ENCODE measurements at places on chromosomes 13 and 19.

DNA sequence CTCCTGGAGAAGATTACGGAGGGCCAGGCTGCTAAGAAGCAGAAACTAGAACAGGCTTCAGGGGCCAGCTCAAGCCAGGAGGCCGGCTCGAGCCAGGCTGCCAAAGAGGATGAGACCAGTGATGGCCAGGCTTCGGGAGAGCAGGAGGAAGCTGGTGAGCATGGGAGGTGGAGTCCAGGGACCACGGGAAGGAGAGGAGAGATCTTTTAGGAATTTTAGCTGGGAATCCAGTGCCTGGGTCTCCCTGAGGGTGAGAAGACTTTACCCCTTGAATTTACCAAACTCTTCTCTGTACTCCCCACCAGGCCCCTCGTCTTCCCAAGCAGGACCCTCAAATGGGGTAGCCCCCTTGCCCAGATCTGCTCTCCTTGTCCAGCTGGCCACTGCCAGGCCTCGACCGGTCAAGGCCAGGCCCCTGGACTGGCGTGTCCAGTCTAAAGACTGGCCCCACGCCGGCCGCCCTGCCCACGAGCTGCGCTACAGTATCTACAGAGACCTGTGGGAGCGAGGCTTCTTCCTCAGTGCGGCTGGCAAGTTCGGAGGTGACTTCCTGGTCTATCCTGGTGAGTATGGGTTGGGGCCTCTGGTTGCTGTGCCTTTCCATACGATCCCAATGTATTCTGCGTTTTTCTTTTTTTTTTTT, 824 bp downstream of the TSEN34 start:
- no peak for DNase-seq

DNA sequence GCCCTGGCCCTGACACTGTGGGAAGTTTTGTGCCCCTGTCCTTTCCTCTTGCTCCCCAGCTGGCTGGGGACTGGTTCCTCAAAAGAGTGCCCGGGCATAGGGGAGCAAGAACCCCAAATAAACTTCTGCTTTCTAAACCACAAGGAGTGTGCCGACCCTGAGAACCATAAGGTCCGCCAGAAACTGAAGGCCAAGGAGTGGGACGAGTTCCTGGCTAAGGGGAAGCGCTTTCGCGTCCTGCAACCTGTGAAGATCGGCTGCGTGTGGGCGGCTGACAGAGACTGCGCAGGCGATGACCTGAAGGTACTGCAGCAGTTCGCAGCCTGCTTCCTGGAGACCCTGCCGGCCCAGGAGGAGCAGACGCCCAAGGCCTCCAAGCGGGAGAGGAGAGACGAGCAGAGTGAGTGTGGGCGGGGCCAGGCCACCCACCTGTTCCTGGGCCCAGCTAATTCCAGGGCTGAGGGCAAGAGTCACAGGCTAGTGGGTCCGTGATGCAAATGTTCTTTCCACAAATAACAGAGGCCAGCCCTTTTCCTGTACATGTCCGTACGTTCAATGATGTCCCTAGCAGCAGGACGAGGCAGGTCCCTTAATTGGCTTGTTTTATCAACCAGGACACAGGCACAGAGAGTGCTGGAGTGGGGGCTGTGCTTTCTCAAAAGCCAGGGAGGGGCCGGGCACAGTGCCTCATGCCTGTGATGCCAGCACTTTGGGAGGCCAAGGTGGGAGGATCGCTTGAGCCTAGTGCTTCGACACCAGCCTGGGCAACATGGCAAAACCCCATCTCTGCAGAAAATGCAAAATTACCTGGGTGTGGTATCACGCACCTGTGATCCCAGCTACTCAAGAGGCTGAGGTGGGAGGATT, 25.6 kb downstream of the UBXN6 start:
- DNase-seq, result no peak

DNA sequence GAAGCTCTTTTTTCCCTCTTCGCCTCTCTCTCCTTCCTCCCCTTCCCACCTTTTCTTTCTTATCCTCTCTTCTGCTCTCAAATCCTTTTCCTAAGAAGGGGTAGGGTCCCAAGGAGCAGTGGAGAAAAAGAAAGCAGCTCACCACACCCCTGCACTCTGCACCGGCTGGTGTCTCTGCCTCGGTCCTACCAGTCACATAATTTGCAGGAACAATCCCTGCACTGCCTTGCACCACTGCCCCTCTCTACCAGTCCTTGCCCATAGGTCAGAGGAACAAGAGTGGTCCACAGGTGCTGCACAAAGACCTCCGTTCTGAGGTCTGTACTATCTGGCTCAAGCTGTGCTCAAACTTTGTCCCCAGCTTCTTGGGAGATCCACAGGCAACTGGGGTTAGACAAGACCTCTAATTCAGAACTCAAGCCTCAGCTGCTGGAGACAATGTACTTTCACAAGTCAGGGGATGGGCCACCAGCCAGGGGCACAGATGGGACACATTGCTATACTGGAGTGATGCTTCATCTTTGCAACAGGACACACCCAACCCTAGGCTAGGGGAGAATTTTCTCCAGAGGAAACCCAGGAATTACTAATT, 125.4 kb upstream of the ZNF507 start:
- no peak for DNase-seq

DNA sequence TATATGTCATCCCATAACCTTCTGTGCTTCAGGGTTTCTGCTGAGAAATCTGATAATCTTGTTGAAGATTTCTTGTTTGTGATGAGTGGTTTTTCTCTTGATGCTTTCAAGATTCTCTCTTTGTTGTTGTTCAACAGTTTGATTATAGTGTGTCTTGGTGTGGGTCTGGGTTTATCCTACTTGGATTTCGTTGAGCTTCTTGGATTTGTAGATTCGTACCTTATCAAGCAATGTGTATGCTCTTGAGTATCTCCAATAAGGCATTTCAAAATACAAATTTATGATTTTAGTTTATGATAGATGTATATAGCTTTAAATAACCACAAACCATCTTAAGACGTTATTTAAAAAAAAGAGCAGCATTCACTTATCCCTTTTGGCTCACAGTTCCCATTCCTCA, 57.5 kb downstream of the URI1 start:
- no peak for DNase-seq

DNA sequence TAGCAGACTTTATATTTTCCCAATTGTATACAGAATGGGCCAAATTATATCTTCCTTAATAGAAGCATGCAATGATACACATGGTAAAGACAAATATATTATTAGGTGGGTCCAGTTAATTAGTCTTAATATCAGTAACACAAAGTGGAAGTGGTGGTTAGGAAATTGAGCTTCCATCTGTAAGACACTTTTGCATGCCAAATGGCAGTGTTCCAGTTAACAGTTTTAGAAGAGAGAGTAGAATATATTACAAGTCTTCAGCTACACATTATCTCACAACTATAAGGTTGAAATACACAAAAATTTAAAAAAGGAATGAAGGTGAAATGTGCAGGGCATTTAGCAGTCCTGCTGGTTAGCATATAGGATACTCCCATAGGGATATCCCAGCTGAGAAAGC, 536.5 kb downstream of the PCDH9 start:
- no peak for DNase-seq

DNA sequence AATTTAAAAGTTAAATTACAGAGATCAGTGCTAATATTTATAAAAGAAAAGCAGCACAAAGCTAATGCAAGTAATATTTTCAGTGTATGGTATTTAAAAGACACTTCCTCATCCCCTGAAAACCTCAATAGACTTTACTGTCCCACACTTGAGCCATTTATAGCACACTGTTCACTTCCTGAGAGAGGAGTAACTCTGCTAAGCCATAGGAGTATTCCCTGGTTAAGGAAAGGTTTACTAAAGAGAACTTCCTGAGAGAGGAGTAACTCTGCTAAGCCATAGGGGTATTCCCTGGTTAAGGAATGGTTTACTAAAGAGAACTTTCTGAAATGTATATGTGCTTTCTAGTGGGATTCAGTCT, 159.4 kb downstream of the NHLRC3 start:
- DNase-seq, result no peak

GRCh38 chr13:77000475-77000874, 8.6 kb downstream of the CLN5 start:
- DNase-seq, result no peak

GRCh38 chr19:45152504-45153338, 8.1 kb downstream of the NKPD1 start:
- DNase-seq, result peak; percentile 39

- no peak for DNase-seq
Measured at GRCh38 chr13:35711909-35712308, 235.4 kb upstream of the MAB21L1 start.

- no peak for DNase-seq
Measured at GRCh38 chr13:50400035-50400726, 384.9 kb downstream of the KCNRG start.

- peak; percentile 15 for DNase-seq
Measured at GRCh38 chr13:102907016-102907756, 61.4 kb downstream of the ERCC5 start.

Data from activated CD4-positive, alpha-beta T cell treated with anti-CD3 and anti-CD28 coated beads, Interleukin-2, Interleukin-4, amounts not matched to agents 100 ng/mL and 50 ng/mL, durations not matched to agents 16 hours and 8 hours (primary cell).